ENCODE measurements at places on chromosomes 1 and 21.

GRCh38 chr1:177065430-177065829, 99.1 kb downstream of the ASTN1 start:
- DNase-seq = no peak

- no peak for DNase-seq
Measured at GRCh38 chr1:47782414-47783166, 214.6 kb downstream of the TRABD2B start.

DNA sequence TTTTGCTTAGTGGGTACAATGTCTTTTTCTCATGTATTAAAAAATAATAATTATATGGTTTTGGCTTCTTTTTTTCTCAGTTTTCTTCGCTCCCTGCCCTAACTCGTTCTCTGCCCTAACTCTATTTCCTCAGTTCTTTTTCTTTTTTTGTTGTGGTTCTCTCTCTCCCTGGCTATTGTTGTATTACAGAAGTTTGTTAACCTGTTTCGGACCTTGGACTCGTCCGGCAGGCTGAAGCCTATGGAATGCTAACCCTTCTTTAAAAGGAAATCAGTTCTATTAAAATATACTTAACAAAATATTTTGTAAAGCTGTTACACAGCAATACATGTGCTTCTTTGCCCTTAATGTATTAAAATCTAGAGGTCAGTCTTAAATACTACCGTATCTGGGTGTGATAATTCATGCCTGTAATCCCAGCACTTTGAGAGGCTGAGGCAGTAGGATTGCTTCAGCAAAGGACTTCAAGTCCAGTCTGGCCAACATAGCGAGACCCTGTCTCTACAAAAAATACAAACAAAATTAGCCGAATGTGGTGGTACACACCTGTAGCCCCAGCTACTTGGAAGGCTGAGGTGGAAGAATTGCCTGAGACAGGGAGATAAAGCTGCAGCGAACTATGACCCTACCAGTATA, 64.1 kb downstream of the ANGPTL1 start:
- DNase-seq = no peak

DNA sequence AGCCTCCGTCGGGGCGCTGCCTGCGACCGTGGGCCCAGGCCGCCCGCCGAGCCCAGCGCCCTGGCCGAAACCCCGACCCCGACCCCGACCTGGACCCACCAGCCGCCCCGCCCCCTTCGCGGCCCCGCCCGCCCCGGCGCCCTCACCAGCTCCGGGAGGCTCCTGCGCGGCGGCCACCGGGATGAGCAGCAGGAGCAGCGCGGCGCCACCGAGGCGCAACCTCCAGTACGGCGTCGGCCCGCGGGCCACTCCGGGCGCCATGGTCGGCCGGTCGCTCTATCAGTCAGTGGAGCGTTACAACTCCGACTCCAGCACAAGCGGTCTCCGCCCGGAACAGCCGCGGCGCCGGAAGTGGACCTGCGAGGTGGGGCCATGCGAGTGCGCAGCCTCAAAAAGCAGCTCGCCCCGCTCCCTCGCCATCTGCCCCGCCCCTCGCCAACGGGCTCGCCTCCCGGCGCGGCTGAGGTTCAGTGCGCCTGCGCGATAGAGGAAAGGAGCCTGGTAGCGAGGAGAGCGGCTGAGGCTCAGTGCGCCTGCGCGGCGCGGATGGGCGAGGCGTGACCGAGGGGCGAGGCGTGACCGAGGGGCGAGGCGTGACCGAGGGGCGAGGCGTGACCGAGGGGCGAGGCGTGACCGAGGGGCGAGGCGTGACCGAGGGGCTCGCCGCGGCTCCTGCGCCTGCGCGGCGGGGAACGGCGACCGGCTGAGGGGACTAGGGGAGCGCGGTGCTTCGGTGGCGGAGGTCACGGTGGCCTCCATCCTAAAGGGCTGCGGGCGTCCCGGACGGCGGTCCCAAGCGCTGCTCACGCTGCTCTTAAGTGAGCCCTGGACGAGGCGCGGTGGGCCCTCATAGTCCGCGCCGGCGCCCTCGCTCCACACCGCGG, at the start of gene PTTG1IP:
TSS of gene PTTG1IP (minus strand) at position 335 of the 884 bp plus-strand sequence. CDS start at position 261, 74 bp downstream.
- DNase-seq = peak; percentile 99

GRCh38 chr1:228093050-228093906, 9.8 kb downstream of the C1orf35 start:
- no peak for DNase-seq

DNA sequence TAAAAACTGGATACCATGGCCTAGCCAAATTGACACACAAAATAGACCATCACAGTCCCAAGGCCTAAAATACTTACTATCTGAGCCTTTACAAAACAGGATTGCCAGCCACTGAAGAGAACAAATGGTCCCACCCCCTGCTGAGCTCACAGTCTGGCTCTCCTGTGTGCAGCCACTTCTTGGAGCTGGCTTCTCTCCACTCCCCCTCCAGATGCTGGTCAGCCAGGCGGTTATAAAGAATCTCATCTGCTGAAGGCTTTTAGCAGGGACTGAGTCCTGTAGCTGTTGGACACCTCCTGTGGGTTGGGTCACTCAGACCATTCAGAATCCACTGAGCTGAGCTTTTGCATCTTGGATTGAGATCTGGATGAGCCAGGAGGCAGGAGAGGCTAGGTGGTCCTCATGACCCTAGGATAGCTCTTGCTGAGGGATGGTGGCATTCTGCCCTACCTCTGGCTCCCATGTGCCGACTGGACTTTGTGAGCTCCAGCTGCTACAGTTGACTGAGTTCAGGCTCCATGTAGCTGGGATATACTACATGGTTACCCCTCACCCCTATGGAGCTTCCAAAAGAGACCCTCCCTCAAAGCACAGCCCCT, 16.1 kb downstream of the OXCT2 start:
- no peak for DNase-seq

DNA sequence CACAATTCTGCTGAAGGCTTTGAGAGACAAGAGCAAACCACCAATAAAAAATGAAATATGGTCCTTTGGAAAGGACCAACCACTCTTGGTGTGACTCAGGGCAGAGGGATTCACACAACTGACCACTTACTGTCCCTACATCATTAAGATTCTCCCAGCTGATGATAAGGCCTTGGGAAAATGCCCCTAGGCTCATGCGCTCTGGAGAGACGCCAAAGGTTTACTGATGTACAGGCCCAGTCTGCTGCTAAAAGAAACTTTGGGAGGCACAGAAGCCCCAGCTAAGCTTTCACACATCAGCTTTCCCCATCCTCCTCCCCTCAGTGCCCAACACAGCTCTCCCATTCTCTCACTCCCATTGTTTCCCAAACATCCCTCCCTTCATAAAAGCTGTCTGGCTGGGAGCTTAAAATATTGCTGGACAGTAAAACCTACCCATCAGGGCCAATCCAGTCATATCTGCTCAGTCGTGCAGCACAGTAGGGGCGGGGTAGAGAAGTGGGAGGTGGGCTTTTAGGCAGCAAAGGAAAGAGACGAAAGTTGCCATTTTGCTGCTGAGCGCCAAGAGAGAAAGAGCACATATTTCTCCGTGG, at the start of gene GJA8:
TSS of gene GJA8 (plus strand) at position 543 of the 593 bp plus-strand sequence. CDS start 5,161 bp downstream, outside the sequence.
- no peak for DNase-seq

GRCh38 chr1:81327103-81327710, 473.5 kb upstream of the ADGRL2 start:
- no peak for DNase-seq
